HS-27A (cell line): ENCODE measurements at places on chromosomes 6 and 20.

- no peak for DNase-seq
Observed at GRCh38 chr6:5729080-5729434, 277.7 kb downstream of the NRN1 start.

DNA sequence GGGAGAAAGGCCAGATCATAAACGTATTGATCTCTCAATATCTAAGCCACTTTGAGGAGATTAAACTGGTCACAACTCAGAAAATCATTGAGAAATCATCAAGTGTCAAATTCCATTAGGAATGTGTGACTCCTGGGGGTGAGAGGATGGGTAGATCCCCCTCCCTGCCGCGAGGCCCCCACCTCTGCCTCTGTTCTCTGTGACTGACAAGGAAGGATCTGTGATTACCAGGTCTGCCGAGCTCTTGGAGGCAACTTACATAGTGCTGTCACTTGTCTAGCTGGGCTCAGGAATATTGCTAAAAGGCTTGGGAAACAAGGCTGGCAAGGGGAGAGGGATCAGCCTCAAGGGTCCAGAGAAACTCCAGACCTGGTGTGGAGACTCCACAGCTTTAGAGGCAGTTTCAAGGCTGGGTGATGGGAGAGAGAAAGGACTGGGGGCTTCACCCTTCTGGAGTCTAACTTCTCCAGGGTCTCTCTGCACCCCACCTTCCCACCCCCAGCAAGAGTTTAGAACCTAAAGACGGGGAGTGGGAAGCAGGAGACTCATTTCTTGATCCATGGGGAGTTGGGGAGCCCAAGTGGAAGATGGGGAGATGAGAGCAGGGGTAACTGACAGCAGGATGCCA lies 11.6 kb upstream of the ARMC12 start:
- DNase-seq: no peak

- DNase-seq: no peak
Observed at GRCh38 chr6:101011186-101011585, 130.1 kb upstream of the ASCC3 start.

GRCh38 chr6:33757906-33758305 lies 11.2 kb upstream of the IP6K3 start:
- no peak for DNase-seq

- no peak for DNase-seq
Observed at GRCh38 chr6:90157441-90157840, 139.2 kb downstream of the BACH2 start.

- DNase-seq: no peak
Observed at GRCh38 chr6:129525055-129525454, 184.9 kb downstream of the ARHGAP18 start.

DNA sequence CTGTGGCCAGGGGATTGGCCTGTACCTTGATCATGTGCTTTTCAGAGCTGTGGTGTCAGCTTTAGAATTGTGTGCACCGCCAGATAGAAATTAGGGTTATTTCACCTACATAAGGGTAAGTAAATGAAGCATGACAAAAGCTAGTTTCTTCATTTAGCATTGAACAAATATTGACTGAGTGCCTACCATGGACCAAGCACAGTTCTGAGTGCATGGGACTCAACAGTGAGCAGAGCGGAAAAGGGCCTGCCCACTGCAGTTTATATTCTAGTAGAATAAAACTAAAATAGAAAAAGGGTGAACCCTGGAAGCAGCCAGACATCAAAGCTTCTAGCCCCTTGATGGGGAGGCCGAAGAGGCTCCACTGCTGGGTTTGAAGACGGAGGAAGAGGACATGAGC lies 25.6 kb downstream of the ECT2L start:
- no peak for DNase-seq

- DNase-seq: no peak
Observed at GRCh38 chr20:47281376-47281775, 75.1 kb downstream of the ZMYND8 start.

DNA sequence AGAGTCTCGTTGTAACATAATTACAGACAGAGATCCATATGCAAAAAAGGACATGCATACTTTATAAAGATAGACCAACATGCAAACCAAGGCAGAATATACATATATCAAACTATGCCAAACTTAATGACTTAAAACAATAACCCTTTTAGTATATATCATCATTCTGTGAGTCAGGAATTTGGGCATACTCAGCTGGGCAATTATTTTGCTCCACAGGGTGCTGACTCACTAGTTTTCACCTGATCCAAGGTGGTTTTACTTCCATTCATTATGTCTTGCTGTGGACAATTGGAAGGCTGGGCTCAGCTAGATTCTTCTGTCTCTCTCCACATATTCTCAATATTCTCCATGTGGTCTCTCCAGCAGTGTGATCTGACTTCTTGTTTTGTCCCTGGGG lies 41.2 kb upstream of the RNF146 start:
- no peak for DNase-seq

DNA sequence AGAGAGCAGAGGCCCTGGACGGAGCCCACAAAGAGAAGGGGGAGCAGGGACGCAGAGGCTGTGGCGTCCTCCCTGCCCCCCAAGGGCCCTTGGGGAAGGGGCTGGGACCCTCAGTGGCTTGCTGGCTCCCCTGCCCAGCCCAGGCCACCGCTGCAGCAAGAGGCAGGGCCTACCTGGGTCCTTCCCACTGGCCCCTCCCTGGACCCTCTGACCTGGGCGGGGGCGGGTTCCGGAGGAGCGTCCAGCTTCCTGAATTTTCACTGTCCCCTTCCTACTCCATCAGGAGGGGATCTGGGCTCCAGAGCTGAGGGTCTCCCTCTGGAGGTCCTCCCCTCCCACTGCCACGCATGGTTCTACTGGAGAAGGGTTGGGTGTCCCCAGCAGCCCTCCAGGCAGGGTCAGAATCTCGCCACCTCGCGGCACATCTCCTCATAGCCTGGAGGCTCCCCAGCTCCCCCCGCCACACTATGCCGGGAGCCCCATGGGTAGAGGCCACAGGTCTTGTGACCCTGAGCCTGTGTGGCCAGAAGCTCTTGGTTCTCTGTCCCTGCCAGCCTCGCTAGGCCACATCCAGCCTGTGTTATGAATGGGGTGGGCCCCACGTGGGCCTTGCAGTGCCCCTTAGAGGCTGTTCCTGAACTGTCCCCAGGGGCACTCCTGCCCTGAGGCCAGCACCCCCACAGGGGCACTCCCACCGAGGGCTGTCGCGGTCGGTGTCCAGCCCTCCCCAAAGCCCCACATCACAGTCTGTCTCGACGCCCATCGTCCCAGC lies 1.0 kb upstream of the SOX18 start:
- no peak for DNase-seq

GRCh38 chr20:24968278-24968800 lies 19.3 kb downstream of the CST7 start:
- DNase-seq: no peak

DNA sequence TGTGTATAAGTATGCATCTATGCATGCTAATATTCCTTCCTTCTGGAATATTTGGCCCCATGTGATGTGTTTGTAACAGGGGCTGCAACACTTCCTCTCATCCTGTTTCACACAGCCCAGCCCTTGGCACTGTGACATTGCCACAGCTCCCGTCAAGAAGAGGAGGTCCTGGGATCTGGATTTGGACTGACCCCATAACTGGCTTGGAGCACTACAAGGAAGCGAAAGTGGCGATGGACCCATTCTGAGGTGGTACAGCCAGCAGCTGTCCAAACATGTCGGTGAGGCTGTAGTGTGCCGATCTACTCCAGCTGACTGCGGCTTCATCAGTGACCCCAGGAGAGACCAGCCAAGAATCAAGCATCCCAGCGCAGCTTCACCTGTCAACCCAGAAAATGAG lies 18.2 kb downstream of the SYNDIG1 start:
- DNase-seq: no peak

GRCh38 chr6:122459240-122459639 lies 12.4 kb downstream of the SERINC1 start:
- no peak for DNase-seq

- no peak for DNase-seq
Observed at GRCh38 chr20:49285233-49285668, 7.4 kb upstream of the ZNFX1 start.

DNA sequence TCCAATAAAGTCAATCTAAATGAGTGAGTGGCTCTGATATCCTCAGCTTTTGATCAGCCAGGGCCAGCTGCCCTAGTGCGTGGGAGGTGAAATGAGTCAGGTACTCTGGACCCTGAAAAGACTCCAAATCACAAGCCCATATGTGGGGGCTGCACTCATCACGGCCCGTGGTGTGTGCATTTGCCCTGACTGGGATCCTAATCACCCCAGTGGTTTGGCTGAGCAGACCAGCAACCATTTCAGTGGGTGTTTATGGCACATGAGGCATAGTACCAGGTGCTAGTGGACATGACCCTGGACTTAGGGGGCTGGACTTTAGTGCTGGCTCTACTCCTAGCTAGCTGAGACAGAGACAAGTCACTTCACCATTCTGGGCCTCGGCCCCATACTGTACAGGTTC lies 39.4 kb downstream of the SCML4 start:
- DNase-seq: no peak

- DNase-seq: peak; percentile 53
Observed at GRCh38 chr6:13795041-13795750, 19.2 kb downstream of the MCUR1 start.

DNA sequence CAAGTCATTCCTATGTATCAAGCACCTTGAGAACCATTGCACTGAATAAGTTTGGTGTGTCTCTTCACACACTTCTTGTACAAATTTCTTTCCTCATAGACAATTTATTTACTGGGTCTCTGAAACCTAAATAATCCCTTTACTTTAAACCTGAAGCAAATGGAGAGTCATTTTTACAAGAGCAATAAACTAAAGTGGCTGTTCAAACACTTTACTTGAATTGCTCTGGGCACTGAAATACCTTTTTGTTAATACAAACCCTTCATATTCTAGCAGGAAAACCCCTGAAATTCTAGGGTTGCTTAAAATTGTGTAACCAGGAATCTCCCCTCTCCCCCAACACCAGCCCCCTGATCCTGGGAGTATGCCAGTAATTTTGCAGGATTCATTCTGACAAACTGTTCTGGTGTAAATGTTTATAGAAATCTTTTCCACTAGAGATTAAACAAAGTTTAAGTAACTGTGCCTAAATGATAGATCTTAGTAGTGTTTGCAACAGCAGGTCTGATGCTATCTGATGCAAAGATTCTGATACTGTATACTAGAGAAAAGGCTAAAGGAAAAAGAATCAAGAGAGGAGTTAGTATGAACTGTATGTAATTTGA lies 13.4 kb downstream of the RSPO3 start:
- no peak for DNase-seq

DNA sequence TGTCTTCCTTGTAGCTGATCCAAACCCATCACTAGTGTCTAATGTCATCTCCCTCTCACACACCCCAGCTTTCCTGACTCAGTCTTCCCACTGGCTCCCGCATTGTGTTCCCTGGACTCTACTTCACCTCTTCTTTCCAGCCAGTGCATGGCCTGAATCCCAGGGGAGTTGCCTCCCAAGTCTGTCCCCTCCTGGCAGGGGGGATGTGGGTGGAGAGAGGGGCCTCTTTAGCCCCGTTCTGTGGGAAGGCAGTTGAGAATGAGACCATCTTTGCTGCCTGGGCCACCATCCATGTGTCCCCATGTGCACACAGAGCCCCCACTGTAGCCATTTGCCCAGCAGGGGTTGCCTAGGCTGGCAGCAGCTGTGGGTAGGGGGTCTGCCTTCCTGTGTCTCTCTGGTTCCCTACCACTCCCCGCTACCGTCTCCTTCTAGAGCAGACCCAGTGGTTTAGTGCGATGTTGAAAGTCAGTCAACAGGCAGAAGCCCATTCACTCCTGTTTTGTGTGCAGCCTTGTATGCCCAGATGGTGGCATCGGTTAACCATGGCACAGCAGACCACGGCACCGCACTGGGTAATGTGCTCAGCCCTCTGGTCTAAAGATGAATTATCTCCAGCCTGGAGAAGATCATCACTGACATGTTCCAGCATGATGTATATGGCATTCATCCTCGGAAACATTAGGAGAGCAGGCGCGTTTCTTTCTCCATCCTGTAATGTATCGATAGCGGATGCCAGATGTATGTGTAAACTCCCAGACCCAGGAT lies 178.8 kb upstream of the SNX9 start:
- DNase-seq: peak; percentile 7

- DNase-seq: no peak
Observed at GRCh38 chr6:148395583-148396101, 53.0 kb downstream of the SASH1 start.

DNA sequence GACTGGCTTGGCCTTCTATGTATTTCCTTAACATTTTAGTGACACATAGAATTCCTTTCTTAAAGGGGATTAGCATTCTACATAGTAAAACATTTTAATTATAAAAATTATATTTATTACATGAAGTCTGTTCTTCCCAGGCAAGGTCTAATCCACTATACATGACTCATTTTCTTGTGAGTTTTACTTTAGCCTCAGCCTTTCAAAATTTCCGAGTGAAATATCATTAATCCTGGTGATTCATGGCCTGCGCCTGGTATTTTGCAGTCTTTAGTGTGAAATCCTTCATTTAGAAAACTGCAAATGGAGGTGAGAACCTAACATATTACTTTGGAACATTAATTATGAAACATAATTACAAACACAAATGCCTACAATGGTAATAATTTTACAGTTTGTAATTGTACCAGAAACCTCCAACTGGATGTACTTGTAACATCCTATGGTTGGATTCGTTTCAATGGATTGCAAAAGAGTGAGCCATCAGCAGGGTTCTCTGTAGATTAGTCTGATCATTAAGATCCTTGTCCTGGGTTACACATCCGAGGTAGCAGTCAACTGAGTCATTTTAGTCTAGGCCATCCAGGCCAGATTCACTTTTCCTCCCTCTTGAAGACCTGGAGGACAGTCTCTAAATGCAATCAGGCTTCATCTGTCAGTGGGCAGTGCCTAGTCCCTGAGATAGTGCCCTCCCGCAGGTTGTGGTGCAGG lies 272.0 kb downstream of the PACRG start:
- no peak for DNase-seq

GRCh38 chr6:4258733-4259132 lies 123.4 kb upstream of the ECI2 start:
- DNase-seq: no peak

DNA sequence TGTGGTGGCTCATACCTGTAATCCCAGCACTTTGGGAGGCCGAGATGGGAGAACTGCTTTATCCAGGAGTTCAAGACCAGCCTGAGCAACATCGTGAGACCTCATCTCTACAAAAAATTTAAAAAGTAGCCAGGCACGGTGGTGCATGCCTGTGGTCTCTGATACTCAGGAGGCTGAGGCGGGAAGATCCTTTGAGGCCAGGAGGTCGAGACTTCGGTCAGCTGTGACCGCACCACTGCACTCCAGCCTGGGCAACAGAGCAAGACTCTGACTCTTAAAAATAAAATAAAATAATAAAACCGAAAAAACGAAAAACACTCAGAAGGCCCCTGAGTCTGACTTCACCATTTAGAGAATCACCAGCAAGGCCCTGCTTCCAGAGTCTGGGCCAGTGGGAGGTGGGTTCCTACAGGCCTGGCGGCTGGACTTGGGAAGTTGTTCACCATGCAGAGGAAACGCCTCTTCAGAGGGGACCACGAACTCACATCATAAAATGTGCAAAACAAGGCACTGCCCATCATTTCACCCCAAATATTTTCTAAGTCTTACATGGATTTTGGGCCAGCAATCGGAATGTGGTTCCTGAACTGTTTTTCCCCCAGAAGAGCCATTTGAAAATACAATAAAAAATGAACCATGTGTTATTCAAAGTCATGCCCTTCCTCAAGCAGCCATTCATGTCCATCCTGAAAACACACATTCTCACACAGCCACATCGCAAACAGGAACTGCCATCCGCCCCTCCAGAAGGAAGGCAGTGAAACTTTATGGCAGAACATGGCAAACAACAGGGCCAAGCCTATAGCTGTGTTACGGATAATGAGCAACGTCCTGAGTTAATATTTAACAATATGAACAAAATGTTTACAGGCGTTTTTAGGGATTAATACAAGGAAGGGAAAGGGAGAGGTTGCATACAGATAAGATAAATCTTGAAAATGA lies 57.8 kb downstream of the SLC22A23 start:
- DNase-seq: no peak
